ENCODE measurements at places on chromosomes 2 and 18.
A peak's percentile ranks its signal among the peaks of the same experiment; 100 is the strongest.

GRCh38 chr18:68467957-68468356 lies 247.0 kb downstream of the TMX3 start:
- peak; percentile 2 for DNase-seq

DNA sequence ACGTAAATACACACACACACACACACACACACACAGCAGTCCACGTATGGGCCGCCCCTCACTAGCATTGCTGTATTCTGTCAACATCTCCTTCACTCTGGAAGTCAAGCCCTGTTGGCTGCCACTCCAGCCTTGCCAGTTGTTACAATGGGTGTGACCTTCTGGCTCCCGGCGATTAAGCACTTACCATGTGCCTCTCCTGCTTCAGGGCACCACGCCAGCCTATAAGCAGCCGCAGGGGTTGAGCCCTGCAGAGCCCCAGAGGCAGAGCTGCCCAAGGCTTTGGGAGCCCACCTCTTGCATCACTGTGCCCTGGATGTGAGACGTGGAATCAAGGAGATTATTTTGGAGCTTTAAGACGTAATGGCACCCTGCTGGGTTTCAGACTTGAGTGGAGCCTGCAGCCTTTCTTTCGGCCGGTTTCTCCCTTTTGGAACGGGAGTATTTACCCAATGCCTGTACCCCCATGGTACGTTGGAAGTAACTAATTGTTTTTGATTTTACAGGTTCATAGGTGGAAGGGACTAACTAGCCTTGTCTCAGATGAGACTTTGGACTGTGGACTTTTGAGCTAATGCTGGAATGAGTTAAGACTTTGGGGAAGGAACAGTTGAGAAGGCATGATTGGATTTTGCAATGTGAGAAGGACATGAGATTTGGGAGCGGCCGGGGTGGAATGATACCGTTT lies 54.5 kb upstream of the ROCK2 start:
- no peak for DNase-seq

DNA sequence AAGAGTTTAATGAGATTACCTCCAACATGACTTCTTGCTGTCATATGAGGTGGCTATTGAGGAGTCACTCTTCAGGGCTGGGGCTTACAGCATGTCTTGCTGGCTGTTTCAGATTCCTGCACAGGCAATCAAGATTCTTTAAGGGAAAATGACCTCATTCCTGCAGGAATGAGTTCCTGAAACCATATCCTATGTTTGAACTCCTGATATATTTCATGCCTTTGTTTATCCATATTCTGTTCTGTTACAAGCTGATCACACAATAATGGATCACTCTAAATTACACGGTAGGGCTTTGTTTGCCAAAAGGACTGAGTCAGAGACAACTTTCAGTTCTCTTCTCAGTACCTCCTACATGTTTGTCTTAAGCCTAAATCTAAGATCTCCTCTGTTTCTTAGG lies 879.8 kb upstream of the PIK3C3 start:
- DNase-seq = no peak

GRCh38 chr18:49628881-49629795 lies 67.3 kb downstream of the LIPG start:
- DNase-seq = peak; percentile 37

- no peak for DNase-seq
Measured at GRCh38 chr18:27120246-27120645, 64.9 kb downstream of the CHST9 start.

GRCh38 chr2:225920621-225921220 lies 521.2 kb downstream of the NYAP2 start:
- DNase-seq = no peak

DNA sequence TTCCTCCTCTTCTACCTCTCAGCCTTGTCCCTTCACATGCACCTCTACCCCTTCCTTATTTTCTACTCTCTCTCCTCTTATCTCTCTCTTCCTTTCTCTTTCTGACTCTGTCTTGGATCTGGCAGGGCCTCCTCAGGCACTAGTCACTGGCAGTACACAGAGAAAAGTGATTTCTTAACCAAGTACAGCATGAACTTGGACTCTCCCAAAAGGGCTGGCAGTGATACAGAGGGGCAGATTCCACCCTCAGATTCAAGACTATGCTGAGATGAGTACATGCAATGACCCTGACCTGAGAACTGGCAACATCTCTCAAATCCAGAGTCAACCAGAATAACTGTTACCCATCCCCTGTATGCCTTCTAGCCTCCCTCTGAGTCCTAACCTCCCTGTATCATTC lies 4.3 kb downstream of the AOX1 start:
- DNase-seq = no peak

DNA sequence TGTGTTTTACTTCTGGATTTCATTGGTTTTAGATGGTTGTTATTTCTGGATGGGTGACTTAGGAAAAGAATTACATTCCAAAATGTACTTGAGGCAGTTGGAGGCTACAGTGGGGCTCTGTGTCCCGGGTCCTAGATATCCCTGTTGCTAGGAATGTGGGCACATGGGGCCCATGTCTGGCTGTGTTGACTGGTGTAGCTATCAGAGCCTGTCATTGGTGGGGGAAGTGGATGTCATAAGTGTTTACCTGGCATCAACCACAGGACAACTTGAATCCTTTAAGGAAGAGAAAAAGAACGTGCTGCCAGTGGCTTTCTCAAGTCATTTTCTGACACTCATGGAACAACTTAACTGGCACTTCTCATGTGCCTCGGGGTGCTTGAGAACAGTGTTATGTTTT lies 30.4 kb downstream of the IL18R1 start:
- DNase-seq = no peak

GRCh38 chr2:86021396-86022378 lies 84.0 kb downstream of the POLR1A start:
- DNase-seq = no peak

DNA sequence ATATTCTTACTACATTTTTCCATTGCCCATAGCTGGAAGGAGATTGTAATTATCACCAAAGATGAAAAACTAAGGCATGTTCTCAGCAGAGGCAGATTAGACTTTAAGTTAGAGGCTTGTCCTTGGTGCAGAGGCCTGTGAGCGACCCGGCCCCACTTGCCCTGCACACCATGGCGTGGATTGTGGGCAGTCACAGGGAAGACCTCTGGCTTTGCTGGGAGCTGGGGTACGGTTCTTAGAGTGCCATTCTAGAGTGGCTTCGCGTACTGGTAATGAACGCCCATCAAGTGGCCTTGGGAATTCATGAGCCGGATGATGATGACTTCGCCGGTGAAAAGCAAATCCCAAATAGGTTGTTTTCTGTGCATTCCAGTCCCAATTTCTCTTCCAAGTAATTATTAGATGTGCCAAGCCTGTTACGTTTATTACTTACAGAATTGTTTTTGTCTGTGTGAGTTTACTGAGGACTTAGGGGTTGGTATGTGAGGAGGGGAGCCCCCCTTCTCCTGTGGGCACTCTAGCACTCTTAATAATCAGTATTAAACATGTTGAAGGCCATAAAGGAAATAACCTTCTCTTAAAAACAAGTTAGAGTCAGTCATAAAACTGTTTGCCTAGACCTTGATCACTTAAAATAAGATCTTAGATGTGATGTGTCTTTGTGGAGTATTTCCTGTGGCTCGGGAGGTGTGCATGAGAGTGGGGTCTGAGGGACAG lies 90.6 kb downstream of the LDLRAD4 start:
- no peak for DNase-seq

DNA sequence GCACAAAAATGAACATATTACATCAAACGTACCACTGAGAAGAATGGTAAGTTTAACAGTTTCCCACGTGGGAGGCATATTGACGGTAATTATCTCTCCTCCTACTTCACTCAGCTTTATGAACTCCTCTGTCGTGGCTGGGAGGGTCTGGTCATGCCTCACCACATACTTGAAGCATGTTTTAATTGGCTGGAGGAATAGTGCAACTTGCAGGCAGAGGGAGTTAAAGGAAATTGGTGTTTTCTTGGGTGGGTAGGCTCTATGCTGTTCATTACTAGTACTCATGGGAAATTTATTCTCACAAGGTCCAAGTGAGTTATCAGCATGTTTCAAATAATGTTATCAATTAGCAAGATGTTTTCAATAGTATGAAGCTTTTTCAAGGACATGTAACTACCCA lies 767.0 kb downstream of the PLCL1 start:
- DNase-seq = no peak

DNA sequence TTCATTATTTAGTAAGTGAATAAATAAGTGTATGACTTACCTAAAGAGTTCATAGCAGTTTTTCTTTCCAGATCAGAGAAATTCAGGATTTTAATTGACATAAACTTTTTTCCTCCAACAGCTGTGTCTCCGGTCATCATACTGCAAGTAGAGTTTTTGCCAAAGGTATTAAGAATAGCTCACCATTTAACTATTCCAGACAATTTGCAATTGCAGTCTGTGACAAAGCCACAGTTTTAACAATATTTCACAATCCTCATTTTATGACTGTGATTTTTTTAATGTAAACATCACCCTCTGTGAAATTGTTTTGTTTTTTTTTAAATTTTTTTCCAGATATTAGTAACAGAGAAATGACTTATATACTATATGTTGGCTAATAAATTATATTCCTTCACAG lies 199.1 kb downstream of the TRIB2 start:
- no peak for DNase-seq

DNA sequence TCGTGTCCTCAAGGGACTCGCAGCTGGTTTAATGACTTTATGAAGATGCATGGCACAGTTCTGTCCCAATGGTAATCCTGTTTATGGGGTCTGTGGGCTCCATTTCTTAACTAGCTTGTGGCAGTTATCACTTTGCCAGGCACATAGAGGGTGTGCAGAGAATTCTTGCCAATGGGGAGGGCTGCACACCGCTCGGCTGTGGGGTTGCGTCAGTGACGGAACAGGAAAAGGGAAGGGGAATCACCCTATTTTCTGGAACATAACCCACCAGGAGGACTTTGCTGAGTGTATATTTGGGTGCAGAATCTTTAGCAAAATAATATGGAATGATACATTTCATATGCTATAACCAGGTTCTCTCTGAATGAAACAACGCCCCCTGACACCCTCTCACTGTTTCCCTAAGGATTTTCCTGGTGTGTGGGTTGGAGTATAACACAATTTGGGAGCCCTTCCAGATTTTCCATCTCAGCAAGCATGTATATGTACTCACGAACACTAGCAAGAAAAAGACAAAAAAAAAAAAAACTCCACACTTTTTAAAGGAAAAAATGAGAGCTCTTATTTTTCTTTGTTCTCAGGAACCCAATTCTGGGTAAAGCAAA lies 43.9 kb upstream of the TRIB2 start:
- DNase-seq = no peak

GRCh38 chr2:237818066-237818473 lies 19.5 kb downstream of the RBM44 start:
- no peak for DNase-seq

DNA sequence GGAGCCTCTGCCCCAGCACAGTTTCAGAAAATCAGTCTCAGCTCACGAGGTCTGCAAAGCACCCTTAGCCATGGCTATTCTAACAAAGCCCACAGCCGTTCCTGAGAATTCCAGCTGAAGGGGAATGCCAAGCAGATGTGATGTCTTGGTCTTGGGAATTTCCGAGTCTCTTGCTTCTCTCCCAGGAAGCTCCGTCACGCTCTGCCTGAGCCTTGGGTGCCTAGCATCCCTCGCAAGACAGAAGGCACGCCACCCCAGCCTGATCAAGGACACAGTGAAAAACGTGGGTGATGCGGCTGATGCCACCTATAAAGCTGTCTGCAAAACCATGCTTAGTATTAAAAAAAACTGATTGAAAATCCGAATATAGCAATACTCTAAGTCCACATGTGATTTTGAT lies 254.6 kb downstream of the SH3BP4 start:
- DNase-seq = no peak

- no peak for DNase-seq
Measured at GRCh38 chr2:188678882-188679281, 295.3 kb upstream of the COL3A1 start.

DNA sequence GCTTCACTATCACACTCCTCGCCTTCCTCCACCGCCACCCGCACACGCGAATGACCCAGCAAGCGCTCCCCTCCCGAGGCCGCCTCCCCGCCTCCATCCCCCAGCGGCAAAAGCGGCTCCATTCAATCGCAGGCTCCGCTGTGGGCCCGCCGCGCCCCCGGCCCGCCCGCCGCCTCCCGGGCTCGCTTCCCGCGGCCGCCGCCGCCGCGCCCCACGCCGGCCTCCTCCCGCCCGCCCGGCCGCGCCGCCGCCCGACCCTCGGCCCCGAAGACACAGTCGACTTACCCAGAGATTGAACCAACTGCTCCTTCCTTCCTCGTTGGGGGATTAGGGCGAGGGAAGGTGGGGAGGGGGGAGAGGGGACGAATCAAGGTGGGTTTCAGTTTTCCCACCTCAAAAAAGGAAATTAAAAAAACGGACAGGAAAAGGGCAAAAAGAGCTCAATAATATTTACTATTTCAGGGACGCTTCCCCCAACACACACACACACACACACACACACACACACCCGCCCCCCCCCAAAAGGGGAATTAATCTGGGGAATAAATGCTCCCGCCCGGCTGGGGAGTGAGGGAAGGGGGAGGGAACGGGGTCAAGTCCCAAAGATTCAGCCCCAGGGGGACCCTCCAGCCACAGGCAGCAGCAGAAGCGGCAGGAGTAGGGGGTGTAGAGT lies 743 bp downstream of the XPO1 start:
- peak; percentile 24 for DNase-seq

GRCh38 chr2:75211266-75211770 lies 12.0 kb upstream of the TACR1 start:
- peak; percentile 2 for DNase-seq

GRCh38 chr2:179455824-179456223 lies 191.2 kb upstream of the SESTD1 start:
- no peak for DNase-seq

DNA sequence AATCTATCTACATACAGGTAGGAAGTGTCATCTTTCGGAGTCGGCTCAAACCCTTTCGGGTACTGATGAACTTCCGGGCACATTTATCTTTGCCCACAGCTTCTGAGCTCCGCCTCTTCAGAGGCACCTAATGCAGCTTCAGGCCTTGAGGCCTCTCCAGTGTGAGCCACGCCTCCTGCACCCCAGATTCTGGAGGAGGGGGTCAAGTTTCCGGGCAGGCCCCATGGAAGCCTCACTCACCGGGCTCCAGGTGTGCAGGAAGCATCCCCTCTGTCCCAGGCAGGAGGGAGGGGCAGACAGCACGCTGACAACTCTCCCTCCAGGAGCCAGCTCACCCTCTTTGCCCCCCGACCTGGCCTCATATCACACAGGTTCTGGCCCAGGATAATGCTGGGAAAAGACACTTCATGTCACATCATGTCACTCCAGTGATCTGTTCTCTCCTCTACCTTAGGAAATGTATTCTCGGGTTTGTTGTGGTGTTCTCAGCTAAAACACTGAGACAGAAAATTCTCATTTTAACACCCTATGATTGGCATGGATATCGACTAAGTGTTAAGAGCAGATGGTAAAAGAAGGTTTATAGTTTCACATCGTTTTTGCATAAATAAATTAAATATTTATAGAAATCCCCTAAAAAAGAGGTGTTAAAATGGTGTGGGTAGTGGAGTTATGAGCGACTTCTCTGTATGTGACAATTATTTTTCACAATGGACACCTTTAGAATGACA lies 46.2 kb upstream of the COPS8 start:
- no peak for DNase-seq

DNA sequence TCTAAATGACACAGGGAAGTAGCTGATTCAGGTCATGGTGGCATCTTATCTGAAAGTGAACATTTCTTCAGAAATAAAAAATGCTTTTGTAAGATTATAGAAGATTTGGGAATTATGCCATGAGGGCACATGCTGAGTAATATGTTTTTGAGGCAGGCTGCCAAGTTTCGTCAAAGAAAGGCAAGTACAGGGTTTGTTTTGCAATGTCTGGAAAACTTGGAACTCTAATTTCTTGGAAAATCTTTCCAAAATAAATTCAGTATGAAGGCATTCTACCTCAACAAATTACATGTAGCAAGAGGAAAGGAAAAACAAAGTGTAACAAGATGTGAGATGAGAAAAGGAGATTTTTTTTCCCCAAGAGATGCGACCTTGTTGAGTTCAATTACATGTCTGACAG lies 167.7 kb downstream of the PLCL1 start:
- no peak for DNase-seq

GRCh38 chr2:189465478-189465877 lies 24.2 kb downstream of the WDR75 start:
- no peak for DNase-seq

Data from CD8-positive, alpha-beta T cell (primary cell).